ENCODE measurements at places on chromosomes 1 and 21. TPM values are rescaled to one million over a fixed set of nuclear protein-coding genes. Genes with fewer than 3 reads are reported as not detected.

DNA sequence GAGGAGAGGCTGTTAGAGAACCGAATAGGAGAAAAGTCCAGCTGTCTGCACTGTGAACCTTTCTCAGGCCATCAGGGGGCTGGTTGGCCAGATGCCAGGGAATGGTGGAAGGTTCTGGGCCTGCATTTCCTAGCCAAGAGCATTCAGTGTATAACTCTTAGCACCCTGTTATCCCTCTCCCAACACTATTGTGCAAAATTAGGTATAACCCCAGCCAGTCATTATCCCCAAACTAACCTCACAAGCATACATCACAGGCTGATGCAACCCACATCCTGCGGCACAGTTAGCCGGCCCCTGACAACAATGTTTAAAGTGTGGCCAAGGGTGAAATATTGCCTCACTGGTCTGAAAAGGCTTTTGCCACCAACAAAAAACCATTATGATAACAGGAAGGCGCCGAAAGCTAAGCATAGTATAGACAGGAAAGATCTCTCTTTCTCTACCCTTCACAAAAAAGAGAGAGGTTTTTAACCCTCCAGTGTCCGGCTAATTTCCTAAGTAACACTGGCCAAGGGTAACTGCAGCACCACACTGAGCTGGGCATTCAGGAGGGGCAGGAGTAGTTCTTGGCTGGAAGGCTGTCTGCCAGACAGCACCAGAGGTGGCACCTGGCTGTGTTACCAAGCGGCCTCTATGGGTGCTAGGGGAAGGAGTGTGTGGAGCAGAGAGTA, 77.3 kb upstream of the BCAR3 start:
- no peak for DNase-seq

DNA sequence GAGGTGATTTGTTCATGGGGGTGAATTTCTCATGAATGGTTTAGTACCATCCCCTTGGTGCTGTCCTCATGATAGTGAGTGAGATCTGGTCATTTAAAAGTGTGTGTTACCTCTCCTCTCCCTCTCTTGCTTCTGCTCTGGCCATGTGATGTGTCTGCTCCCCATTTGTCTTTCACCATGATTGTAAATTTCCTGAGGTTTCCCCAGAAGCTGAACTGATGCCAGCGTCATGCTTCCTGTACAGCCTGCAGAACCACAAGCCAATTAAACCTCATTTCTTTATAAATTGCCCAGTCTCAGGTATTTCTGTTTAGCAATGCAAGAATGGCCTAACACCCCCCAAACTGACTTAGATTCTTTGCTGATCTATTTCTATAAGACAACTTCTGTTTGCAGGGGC, 249.4 kb upstream of the B3GALT2 start:
- DNase-seq, result no peak

GRCh38 chr1:151325646-151326429, 1.4 kb downstream of the PI4KB start:
- DNase-seq, result no peak

- no peak for DNase-seq
These were observed 2.1 kb downstream of the PLA2G2E start for GRCh38 chr1:19921310-19921709.

- no peak for DNase-seq
These were observed 3.3 kb upstream of the MYOG start for GRCh38 chr1:203089001-203089650.

DNA sequence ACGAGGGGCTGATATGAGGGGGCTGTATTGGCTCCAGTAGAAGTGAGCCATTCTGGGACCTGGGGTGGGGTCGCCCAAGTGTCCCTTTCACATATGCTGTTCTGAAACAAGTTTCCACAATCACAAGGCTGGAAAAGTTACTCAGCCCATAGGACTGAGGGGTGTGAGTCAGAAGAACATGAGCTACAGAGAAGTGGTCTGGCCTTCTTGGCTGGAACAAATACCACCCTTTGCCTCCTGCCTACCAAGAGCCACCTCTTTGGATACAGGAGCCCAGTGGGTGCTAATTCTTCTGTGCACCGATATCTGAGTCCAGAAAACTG, 42.4 kb downstream of the MEF2D start:
- no peak for DNase-seq

DNA sequence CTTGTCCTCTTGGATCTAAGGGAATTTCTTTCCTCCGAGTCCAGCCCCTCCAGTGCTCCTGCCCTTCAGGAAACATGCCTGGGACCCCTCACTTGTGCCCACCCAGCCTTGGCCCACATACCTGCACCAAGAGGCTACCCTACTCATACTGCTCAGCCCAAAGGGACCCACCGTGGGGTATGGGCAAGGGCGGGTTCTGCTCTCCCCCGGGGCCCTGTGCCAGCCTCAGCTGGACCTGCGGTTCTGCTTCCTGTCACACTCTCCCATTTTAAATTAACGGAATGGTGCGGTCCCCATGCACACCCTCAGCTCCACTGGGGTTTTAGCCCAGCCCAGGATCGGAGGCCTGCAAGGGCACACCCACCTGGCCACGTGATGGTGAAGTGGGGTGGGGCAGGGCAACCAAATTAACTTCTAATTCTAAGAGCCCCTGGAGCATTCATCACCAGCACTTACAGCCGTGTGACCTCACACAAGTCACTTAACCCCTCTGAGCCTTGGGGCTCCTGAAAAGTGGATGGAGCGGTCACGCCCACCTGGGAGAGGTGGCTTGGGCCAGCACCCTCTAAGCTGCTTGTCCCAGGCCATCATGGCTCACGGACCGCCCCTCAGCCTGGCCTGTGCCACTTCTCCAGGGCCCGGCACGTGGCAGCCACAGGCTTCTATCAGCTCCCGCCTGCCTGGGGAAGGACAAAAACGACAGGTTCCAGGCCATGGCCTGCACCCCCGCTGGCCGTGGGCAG, 28.3 kb downstream of the TP73 start:
- DNase-seq, result no peak

DNA sequence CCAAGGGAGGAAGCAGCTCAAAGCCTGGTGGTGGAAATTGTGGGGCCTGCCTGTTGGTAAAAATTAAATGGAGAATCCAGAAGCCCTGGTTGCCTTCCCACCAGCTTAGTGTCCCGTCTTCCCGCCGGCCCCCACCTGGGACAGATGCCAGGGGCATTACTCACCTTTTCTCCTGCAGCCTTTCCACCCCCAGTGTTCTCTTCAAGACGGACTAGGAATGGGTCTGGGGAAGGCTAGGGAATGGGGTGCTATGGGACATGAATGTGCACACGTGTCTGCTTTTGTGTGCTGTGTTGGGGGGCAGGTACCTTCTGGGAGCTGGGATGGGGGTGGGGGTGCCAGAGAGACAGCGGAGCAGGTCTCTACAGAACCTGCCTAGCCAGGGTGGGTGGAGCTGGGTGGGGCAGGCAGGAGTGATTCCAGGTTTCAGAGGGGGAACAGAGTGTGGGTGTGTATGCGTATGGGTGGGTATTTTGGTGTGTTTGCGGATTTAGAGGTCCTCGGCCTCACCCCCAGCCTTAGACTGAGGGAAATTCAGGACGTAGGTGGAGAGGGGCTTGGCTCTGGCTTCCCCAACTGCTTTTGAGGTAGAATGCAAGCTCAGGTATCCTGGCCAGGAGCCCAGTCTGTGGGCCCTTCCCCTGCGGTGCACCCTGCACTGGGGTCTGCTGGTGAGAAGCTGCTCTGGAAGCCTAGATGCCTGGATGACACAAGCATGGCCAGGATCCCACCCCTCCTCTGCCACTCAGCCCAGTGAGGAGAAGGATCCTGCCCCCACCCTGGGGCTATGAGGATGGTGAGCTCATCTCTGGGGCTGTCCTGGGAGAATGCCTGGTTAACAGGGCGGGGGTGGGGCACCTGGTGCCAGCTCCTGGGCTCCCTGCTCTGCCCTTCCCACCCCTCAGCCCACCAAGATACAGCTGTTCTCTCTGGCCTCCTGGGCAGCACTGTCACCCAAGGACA, 7.8 kb downstream of the VANGL2 start:
- DNase-seq, result peak; percentile 45

DNA sequence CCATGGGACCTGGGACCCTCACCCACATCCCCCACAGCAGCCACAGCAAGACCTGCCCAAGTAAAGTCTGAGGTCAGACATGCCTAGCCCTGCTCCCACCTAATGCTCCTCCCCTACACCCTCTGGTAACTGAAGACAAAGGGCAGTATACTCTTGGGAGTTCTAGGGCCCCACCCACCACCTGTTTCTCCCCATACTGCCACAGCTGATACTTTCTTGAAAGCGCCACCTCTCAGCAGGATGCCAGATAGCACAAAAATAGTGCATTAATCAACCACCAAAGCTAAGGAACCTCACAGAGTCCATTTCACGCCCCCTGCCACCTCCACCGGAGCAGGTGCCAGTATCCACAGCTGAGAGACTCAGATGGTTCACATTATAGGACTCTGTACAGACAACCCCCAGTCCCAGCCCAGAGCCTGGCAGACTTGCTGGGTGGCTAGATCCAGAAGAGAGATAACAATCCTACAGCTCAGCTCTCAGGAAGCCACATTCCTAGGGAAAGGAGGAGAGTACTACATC, 238.1 kb downstream of the LRRC40 start:
- no peak for DNase-seq

DNA sequence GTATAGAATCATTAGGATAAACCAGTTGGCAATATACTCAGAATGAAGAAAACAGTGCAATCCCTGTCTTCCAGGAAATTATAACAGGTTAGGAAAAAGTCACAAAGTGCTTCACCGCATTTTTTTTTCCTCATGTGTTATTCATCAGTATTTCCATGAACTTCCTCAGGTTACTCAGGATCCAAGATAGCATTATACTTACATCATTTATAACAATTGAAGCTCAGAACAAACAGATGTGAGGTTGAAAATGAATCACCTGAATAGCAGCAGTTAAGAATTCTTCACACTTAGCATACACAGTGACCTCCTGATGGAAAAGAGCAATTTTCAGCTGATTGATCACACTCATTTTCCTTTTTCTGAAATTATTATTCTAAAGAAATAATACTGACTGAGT, 1040.7 kb upstream of the B3GALT2 start:
- no peak for DNase-seq

GRCh38 chr1:169491845-169492281, 6.1 kb upstream of the SLC19A2 start:
- no peak for DNase-seq

GRCh38 chr1:155892796-155893195, 18.4 kb downstream of the RIT1 start:
- DNase-seq, result peak; percentile 53

DNA sequence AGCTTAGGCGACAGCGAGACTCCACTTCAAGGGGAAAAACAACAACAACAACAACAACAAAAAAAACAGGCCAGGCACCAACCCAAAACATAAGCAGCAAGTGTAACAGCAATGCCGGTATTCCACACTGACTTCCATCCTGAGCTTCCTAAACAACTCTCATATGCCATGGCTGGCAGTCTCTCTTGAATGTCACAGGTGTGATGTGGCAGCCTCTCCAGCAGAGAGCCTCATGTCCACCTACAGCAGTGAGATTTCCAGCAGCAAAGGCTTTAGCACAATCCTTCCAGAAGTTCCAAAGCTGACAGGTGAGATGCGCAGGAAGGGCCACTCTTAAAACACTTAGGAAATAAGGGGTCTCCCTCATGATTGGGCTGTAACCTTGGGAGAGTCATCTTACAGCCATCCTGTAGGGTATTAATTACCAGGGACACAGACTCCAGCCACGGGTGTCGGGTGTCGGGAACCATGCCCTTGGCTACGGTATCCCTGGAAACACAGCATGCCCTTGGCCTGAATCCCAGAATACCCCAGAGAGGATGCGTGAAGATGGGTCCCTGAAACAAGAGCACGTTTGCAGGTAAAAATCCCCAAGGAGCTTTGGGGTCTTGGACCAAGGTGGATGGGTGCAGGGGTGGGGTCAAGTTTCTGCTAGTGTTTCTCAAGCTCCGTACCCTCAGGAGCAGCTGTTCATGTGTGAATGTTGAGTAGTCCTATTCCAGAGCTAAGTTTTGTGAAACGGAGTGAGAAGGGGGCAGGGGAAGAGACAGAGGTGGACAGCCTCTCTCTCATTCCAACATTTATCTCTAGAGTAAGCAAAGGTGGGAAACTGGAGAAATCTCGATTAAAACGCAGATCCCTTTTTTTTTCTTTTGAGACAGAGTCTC, 31.4 kb downstream of the CLSTN1 start:
- DNase-seq, result peak; percentile 35

- DNase-seq, result no peak
These were observed 184.5 kb upstream of the TMEM51 start for GRCh38 chr1:14969006-14969405.

DNA sequence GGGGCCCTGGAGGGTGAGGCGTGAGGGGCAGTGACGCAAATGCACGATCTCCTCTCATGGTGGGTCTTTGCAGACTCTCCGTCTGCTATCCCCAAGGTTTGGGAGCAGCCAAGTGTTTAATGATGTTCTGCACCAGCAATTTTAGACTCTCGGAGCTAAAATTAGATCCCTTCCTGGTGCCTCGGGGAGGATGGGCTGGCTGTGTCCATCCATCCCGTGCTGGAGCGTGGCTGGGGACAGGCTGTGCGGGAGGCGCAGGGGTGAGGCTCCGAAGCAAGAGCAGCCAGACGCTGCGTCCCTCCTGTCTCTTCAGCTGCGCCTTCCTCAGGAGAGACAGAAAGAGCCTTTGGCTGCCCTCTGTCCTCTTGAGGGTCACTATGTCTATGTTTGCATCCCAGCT, 387.6 kb downstream of the CAMTA1 start:
- no peak for DNase-seq

- DNase-seq, result no peak
These were observed 26.8 kb downstream of the IFI44 start for GRCh38 chr1:78676347-78676982.

- no peak for DNase-seq
These were observed 17.9 kb downstream of the STK40 start for GRCh38 chr1:36367798-36368197.

DNA sequence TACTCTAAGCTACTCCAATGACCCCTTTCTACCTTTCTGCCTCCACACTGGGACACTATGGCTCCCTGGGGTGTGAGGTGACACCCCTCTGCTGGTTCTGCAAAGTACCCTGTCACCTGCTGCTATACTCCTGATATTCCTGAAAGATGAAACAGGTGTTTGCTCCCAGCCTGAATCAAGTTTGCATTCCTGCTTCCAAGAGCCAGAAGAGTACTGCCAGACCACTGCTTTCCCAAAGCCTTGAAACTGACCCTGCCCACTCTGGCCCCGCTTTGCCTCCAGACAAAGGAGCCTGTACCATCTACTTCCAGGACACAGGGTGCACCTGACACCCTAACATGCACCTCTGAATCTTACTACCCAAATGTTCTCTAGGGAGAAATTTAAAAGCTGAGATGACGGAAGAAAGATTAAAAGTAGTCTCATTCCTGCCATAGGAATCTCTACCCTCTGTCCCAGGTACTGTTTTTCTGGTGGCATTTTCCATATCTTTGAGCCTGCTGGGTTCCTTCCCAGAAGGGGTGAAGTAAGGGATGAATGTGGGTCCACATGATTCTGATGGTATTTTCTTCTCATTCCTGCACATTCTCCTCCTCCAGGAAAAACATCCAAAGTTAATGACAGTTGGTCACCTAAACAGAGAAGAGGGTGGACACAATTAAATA, 70.3 kb upstream of the DUSP10 start:
- DNase-seq, result no peak

CFAP107 gene
- not detected for total RNA-seq

SLAMF1 gene
- not detected for total RNA-seq

GRIK3 gene
- total RNA-seq, result not detected
